ENCODE measurements at places on chromosomes 7 and 10.
A peak's percentile ranks its signal among the peaks of the same experiment; 100 is the strongest.

- peak; percentile 38 for DNase-seq
Observed at GRCh38 chr10:93352638-93353383, 129.3 kb downstream of the MYOF start.

DNA sequence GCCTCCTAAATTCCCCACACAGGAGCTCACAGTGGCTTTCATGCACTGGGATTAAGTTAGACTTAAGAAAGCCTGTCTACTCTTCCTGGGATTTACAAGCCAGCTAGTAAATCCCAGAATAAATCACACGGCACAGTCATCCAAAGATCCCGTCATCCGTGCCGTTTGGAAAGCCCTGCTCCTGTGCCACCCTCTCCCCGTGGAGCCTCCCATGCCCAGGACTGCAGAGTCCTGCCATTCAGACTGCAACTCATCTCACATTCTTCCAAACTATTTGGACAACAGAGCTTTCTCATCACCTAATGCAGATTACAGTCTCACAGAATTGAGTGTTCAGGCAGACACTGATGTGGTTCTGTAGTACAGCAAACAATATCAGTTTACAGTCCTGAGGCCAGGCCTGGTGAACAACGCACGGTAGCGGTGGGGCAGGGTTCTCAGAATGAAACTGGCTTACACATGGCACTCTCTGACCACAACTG lies 166.5 kb downstream of the EGFR start:
- DNase-seq = no peak

DNA sequence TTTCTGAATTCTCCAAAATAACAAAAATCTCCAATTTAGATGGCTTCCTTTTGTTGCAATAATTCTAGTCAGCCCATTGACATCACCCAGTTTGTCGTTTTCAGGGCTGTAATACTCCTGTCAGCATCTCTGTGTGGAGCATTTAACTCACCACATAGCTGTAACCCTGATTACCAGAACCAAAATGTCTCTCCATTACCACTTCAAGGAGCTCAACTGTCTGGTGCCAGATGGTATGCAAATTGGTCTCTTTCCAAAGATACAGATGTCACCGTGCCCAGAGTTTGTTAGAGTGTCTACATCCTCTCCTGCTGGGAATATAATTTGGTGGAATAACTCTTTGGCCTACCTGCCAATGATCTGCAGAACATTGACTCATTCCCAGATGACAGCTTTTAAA lies 350.3 kb upstream of the POT1 start:
- peak; percentile 62 for DNase-seq

- no peak for DNase-seq
Observed at GRCh38 chr10:96387601-96388000, 28.8 kb upstream of the OPALIN start.

- no peak for DNase-seq
Observed at GRCh38 chr7:140439359-140439758, 35.5 kb downstream of the RAB19 start.

DNA sequence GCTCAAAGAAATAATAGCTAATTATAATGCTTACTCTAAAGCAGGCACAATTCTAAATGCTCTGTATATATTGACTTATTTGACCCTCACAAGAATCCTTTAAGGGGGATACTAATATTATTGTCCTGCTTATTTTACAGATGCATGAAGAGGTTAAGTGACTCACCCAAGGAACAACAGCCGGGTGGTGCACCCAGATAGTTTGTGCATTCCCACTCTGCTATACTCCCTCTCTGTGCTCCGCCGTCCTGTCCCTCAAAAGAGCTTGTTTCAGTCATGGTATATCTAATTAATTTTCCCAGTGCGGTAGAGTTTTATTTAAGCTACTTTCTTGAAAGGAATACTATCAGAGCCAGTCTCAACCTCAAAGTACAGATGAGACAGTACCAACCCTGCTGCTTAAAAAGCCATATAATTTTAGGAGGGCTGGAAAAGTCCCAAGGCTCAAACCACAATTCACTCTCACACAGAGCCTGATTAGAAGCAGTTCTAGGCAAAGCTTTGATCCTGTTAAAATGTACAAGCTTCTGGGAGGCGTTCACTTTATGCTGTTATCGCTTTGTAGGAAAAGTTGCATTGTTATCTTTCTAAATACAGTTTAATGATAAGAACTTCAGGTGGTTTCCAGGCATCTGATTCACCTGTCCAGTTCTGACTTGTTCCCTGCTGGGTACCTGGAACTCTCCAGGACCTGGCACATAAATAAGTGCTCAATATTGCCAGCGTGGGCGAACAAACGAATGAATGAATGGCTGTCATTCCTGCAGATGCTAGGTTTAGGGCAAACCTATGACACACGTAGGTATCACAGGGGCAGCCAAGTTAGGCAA lies 261.5 kb upstream of the KLF14 start:
- DNase-seq = no peak

GRCh38 chr10:6520138-6520537 lies 59.9 kb downstream of the PRKCQ start:
- DNase-seq = no peak

- no peak for DNase-seq
Observed at GRCh38 chr10:129728905-129729795, 234.9 kb downstream of the EBF3 start.

DNA sequence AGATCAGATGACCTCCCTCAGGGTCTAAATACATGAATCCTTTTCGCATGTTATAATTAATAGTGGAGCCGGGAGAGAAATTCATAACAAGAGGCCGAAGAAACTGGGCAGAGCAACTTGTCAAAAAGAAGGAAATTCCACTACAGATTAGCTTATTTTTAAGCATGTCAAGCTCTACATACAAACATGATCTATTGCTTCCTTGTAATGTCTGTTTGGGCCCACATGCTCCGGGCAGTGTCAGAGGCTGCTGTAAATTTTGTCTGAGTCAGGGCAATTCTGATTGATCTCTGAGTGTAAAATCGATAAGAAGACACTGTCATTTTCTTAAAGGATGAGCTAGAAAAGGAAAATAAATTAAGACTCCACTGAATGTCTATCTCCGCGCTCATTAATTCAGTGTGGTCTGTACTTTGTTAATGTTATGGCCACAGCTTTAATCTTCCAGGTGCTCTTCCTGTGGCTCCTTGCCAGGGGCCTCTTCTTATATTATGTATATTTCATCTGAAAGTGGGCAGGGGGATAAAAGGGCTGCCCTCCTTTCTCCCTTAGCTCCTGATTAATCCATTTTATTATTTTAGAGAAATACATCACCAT lies 194.1 kb upstream of the SP8 start:
- no peak for DNase-seq

GRCh38 chr7:157707983-157708918 lies 371.4 kb downstream of the DNAJB6 start:
- no peak for DNase-seq

GRCh38 chr7:45980181-45980905 lies 59.3 kb upstream of the IGFBP3 start:
- no peak for DNase-seq

DNA sequence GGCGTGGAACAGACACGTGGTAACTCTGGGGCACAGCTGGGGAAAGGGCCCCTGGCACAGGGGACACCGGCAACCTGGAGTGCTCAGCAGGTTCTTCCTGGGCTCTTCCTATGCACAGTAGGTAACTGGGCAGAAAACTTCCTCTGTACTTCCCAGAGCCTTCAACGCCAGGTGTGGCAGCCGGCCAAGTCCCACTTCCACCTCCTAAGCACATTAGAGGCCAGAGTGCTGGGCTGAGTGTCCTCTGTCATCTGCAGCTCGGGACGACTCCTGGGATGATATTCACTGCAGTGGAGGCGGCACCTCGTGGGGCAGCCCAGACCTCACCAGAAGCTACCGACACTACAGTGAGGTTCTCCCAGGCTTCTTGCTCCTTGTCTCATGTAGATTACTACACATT lies 114.5 kb downstream of the LARP4B start:
- no peak for DNase-seq

GRCh38 chr7:17558558-17559332 lies 260.3 kb downstream of the AHR start:
- no peak for DNase-seq

DNA sequence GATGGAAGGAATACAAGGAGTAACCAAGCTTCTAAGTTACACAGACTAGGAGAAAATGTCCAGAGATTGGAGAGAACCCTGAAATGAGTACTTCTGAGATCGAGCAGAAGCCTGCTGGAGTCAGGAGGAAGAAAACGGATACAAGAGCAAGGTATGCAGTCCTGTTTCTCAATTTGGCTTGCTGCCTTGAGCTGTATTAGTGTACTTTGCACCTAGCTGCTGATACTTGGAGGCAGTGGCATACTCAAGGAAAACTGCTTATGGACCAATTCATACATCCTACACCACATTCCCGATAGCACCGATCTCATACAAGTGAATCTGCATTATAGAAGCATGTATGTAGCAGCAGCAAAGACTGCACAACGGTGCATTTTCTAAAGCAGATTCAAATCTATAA lies 14.4 kb downstream of the PIP4K2A start:
- no peak for DNase-seq

GRCh38 chr10:23417254-23417653 lies 21.6 kb upstream of the OTUD1 start:
- no peak for DNase-seq

- no peak for DNase-seq
Observed at GRCh38 chr10:12841826-12842225, 159.7 kb downstream of the CCDC3 start.

GRCh38 chr10:86613905-86614304 lies 40.4 kb upstream of the OPN4 start:
- DNase-seq = no peak

GRCh38 chr10:74096777-74097176 lies 53.9 kb downstream of the AP3M1 start:
- no peak for DNase-seq

DNA sequence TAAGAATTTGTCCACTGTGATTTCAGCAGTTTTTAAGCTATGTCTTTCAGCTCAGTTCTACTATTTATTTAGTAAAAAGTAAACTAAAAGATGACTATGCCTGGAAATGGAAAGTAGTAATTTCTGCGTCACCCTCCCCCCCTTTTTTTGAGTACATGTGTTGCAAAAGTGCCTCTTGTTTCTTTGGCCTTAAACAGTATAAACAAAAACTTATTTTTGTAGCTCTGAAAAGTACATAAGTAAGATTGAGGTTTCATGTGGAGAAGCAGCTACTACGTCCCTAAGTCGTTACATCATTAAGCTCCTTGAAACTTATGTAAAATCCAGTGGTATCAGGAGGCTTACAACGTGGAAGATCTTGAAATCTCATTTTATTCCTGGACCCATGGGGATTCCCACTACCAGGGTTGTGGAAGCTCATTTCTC lies 46.3 kb upstream of the HBP1 start:
- DNase-seq = no peak

DNA sequence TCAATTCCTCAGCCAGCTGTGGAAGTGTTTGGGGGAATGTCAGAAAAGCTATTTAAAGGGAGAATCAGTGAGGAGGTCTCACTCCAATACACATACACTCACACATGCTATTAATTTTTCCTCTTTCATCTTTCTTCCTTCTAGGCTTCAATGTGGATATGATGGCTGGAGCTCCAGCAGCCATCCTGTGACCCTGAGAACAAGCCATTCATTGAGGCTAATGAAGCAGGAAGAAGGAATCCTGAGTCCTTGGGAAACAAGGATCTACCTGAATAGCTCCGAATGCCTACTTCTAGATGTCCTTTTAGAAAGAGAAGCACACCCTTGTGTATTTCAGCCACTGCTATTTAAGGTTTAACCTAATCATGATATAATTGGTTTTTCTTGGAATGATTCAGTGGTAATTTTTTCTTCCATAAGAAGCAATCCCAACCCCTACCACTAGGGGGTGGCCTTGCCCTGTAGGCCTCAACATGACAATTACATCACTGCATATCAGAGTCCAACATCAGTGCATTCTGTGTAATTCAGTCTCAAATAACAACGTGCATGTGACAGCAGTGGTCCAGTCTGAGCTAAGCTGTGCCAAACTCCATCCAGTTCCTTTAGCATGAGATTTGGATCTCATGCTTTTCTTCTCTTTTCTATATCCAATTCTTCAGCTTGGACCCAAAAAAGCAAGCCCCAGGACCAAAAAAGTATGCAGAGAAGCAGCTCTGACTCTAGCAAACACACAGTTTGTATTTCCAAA lies 85.3 kb upstream of the ANKRD1 start:
- DNase-seq = peak; percentile 44

DNA sequence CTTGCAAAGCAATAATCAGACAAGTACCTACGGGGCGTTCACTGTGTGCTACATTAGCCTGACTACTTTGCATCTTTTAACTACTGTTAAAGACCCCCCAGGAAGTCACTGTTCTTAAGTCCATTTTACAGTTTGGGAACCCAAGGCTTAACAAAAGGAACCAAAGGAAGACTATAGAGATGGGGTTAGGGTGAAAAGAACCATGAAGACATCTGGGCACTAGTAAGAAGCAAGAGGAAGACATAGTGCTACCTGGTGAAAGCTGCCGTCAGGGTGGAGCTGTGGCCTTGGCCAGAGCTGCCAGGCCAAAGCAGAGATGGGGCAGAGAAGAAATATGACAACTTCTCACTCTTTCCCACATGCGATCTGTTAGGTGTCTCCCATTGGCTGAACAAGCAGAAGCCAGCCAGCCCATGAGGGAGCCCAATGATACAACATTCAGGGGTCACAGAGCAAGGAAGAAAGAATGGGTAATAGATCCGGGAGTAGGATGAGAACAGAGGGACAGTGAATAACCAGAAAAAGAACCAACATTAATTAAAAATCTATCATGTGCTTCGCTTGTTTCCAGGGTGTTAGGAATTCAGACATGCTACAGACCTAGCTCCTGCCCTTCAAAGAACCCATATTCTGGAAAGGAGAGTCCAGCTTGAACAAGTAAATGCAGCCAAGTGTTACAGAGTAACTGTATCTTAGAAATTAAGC lies 85.4 kb downstream of the ARID5B start:
- no peak for DNase-seq

DNA sequence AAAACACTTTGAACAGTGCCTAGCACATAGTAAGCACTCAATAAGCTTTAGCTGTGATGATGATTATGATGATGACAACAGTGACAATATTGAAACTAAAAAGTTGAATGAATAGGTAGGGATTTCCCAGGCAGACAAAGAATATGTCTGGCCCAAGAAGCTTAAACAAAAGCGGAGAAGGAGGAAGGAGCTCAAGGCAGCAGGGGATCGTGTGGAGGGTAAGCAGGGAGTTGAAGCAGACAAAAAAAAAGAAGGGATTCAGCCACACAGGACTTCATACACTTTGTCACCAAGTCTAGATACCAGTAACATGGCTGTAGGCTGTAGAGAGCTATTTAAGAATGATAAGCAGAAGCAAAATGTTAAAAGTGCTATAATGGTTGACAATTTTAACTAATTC lies 144.0 kb downstream of the CALN1 start:
- DNase-seq = no peak

GRCh38 chr10:86102451-86102850 lies 264.1 kb downstream of the GRID1 start:
- no peak for DNase-seq

- DNase-seq = no peak
Observed at GRCh38 chr10:102868911-102869257, 386 bp upstream of the AS3MT start.

GRCh38 chr7:148014541-148014940 lies 576.0 kb upstream of the C7orf33 start:
- DNase-seq = peak; percentile 94

Data from NCI-H1105 treated with DMSO at 0.1 percent for 48 hours (cell line).